ENCODE measurements at places on chromosomes 2 and 18.
A peak's percentile ranks its signal among the peaks of the same experiment; 100 is the strongest.

- no peak for DNase-seq
Measured at GRCh38 chr2:178479758-178480226, 465 bp upstream of the PLEKHA3 start.

GRCh38 chr2:26481706-26482105 lies 3.8 kb upstream of the OTOF start:
- no peak for DNase-seq

- DNase-seq, result no peak
Measured at GRCh38 chr2:189299974-189300373, 120.4 kb upstream of the COL5A2 start.

GRCh38 chr2:120439637-120440384 lies 93.9 kb downstream of the INHBB start:
- DNase-seq, result no peak

- no peak for DNase-seq
Measured at GRCh38 chr18:55439056-55439455, 148.9 kb downstream of the TCF4 start.

- no peak for DNase-seq
Measured at GRCh38 chr2:235920216-235920865, 247.8 kb downstream of the GBX2 start.

DNA sequence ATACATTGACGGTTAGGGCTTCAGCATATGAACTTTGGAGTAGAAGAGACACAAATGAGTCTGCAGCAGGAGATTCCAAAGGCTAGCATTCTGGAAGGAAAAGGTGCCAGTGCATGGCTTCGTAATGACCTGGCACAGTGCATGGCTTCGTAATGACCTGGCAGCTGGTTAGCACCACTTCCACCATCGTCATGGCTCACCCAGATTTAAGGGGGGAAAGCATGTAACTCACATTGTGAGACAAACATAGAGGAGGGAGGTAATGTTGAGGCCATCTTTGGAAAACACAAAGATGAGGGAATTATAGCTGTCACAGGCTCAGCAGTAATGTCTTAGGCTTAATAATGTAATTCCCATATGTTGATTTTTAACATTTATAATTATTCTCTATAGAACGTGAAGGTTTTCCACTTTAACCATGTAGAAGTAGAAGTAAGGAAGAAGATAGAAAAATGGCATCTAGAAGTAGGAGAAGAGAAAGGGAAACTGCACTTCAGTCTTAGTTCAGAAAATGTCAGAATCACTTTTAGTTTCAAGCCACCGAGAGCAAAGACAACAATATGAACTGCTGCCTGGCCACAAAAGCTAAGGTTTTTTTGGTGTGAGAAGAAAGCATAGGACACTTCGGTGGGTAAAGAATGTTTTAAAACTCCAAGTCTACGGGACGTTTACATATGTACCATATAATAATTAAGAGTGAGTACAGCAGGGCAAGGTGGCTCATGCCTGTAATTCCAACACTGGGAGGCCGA lies 6.8 kb upstream of the STK25 start:
- no peak for DNase-seq

- no peak for DNase-seq
Measured at GRCh38 chr2:197369228-197369932, 58.8 kb upstream of the ANKRD44 start.

DNA sequence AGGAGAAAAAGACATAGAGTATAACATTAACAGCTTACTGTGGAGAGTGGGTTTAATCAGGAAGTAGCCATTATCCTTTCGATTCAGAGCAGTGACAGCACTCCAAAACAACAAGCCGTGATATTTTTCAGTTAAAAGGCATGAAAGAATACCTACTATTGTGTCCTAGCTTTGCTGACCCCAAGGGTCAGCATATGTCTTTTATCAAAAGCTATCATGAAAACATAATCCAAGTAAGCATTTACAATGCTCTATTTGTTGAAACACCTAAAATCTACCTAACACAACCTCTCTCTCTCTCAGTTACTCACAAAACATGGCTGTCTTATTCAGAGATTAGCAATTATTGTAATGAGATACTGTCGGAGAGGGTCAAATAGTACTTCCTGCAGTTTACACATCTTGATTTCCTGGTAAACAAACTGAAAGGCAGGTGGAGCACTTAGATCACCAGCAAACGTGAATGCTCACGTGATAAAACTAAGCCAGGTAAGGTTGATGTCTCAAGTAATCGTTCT lies 100.0 kb downstream of the BAZ2B start:
- peak; percentile 49 for DNase-seq

DNA sequence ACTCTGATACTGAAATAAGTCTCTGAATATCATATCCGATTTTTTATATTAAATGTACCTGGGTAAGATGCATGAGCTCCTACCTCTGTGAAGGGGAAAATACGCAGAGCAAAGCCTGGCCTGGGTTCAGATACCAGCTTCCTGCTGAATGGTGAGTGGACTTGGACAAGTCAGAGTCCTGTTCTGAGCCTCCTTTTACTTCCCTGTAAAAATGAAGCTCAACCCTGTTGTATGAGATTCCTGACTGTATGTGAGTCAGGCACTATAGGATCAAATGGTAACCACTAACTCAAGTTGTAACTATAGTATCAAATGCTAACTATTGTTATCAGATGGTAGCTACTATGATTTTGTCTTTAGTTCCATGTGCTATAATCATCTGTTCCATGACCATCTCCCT lies 561.7 kb downstream of the CNTNAP5 start:
- no peak for DNase-seq

DNA sequence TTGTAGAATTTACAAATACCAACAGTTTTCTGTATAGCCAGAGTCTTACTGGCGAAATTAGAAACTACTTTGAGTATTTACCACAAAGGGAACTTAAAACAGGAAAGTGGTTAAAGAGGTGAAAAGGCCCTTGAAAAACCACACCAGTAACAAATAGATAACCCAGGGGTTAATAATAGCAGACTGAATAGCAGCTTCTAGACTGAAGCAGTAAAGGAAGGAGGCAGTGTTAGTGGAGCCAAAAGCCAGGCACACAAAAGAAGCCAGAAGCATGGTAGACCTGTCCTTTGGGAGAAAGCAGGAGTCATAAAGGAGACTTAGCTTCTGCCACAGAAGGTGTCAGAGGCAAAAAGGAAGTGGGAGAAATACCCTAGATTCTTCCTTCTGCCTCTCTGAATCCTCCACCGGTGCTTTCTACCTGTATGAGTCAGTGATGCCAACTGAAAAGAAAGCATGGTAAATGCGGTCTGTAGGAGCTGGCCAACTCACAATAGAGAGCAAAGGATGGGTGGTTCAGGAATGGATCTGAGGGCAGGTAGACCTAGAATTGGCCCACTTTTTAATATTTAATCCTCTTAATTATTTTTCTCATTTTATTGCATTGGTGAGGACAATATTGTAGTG lies 97.3 kb downstream of the ARL6IP6 start:
- no peak for DNase-seq

GRCh38 chr18:31050635-31051034 lies 8.1 kb upstream of the DSC3 start:
- no peak for DNase-seq
